ENCODE measurements at places on chromosomes 12 and 14. TPM values are rescaled to one million over a fixed set of nuclear protein-coding genes. Genes with fewer than 3 reads are reported as not detected.

DNA sequence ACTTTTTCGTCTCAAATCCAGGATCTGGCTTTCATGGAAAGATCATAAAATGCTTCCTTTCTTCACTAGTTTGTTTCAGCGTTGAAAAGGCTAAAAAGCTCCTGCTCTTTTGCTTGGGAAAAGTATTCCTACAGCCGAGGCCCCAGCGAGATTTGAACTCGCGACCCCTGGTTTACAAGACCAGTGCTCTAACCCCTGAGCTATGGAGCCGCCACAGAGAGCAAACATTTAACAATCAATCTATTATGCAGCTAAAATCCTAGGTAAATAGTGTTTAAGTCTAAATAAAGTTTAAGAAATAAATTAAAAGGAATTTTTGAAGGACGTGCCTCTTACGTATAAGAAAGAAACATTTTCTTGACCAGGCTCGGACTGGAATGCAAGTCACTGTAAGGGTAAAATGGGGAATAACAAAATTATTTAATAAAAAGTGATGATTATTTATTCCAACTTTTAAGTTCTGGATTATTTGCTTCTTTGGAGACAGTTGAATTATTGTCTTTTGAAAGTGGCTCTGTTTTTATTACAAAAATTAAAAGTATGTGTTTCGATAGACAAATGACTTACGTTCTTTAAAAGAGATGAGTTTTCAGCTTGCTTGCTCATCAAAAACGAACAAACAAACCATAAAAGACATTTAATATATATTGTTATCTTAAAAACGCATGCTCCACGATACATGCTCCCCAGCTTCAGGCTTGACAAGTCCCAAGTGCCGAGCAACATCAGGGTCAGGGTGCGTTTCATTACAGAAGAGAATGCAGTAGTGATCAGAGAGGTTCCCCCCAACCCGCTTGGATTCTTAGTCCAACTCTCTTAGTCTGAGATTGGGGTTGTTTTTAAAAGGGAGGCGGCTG is 10.2 kb downstream of the OR6S1 start:
- peaks cover 48% of the 10 kb centered on the region for H3K4me1 ChIP-seq
- peak overlapping the region; percentile 10 for H3K4me3 ChIP-seq
- H3K27me3 ChIP-seq: peaks cover 44% of the 10 kb centered on the region
- H3K36me3 ChIP-seq: no peaks in the 10 kb centered on the region
- H3K27ac ChIP-seq: no peak overlapping the region

- no peaks in the 10 kb centered on the region for H3K27me3 ChIP-seq
- H3K27ac ChIP-seq: no peak overlapping the region
- H3K4me1 ChIP-seq: no peaks in the 10 kb centered on the region
- no peaks in the 10 kb centered on the region for H3K36me3 ChIP-seq
- H3K4me3 ChIP-seq: no peak overlapping the region
Observed at GRCh38 chr14:86604561-86604960, 1074.6 kb downstream of the FLRT2 start.

DNA sequence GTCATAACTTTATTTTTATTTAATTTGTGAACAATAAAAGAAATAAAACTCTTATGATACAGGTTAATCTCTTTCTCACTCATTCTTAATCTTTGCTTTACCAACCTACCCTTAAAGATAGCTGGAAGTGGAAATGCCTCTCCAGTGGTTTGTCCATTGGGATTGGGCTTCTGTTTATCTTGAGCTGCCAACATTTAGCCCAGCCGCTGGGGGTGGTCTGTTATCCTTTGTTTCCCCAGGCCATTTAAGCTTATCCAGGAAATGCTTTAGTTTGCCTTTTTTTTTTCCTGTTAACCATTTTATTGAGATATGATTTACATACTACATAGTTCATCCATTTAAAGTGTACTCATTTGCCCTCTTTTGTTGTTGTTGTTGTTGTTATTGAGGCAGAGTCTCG is 8.2 kb downstream of the TDG start:
- no peak overlapping the region for H3K27ac ChIP-seq
- H3K27me3 ChIP-seq: no peaks in the 10 kb centered on the region
- H3K4me3 ChIP-seq: no peak overlapping the region

- no peak overlapping the region for H3K27ac ChIP-seq
- H3K4me3 ChIP-seq: no peak overlapping the region
- H3K36me3 ChIP-seq: no peaks in the 10 kb centered on the region
- H3K4me1 ChIP-seq: no peaks in the 10 kb centered on the region
- H3K27me3 ChIP-seq: peaks cover 66% of the 10 kb centered on the region
Observed at GRCh38 chr14:104087981-104088850, 2.7 kb downstream of the ASPG start.

The NRXN3 gene
- total RNA-seq: 192 TPM

The PLEKHG7 gene
- not detected for total RNA-seq

The FOXN3 gene
- total RNA-seq: 151 TPM

The REC8 gene
- total RNA-seq: 8.2 TPM

The TRPV4 gene
- total RNA-seq: 0.13 TPM

All from gastroesophageal sphincter (tissue), 4 donors.